ENCODE measurements at places on chromosomes 11 and 22. TPM values are rescaled to one million over a fixed set of nuclear protein-coding genes. Genes with fewer than 3 reads are reported as not detected.

GRCh38 chr11:69893631-69894030 lies 74.4 kb upstream of the FGF3 start:
- H3K27ac ChIP-seq = no peak overlapping the region
- H3K36me3 ChIP-seq = no peaks in the 10 kb centered on the region
- H3K4me1 ChIP-seq = no peaks in the 10 kb centered on the region
- no peak for DNase-seq
- peaks cover 69% of the 10 kb centered on the region for H3K27me3 ChIP-seq

- peak; percentile 30 for DNase-seq
- H3K27me3 ChIP-seq = peaks cover 11% of the 10 kb centered on the region
- no peaks in the 10 kb centered on the region for H3K36me3 ChIP-seq
- peaks cover 20% of the 10 kb centered on the region for H3K4me1 ChIP-seq
Observed at GRCh38 chr11:129639300-129639699, 176.3 kb upstream of the TMEM45B start.

Gene CCDC157
- 2.6 TPM for total RNA-seq

DNA sequence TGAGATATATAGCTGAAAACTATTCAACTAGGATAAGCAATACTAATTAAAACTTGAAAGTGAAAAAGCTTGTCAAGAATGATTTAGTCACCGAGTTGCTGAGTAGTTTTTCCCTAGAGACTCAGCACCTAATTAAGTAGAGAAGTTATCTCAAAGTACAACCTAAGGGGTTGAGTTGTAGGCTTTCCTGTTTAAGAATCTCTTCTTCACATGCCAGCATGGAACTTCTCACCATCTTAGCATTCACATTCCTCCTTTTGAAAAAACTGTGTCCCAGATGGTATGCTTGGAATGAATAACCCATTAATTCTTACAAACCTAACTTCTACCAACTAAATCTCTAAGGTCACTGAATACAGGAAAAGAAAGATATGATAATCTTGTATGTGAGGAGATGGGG lies 303.3 kb upstream of the ZC3H12C start:
- H3K36me3 ChIP-seq = no peaks in the 10 kb centered on the region
- no peak for DNase-seq
- no peak overlapping the region for H3K27ac ChIP-seq

- no peaks in the 10 kb centered on the region for H3K4me1 ChIP-seq
- peaks cover 14% of the 10 kb centered on the region for H3K27me3 ChIP-seq
- no peak overlapping the region for H3K27ac ChIP-seq
- no peaks in the 10 kb centered on the region for H3K36me3 ChIP-seq
Observed at GRCh38 chr22:27388090-27388600, 413.4 kb downstream of the MN1 start.

- peaks cover 2% of the 10 kb centered on the region for H3K4me1 ChIP-seq
- H3K27ac ChIP-seq = no peak overlapping the region
- no peak overlapping the region for H3K4me3 ChIP-seq
- H3K27me3 ChIP-seq = no peaks in the 10 kb centered on the region
- peaks cover 12% of the 10 kb centered on the region for H3K36me3 ChIP-seq
- peak; percentile 4 for DNase-seq
Observed at GRCh38 chr11:88231894-88232482, 56.7 kb upstream of the RAB38 start.

Gene SAA4
- total RNA-seq = not detected

GRCh38 chr11:128210148-128210940 lies 377.0 kb downstream of the ETS1 start:
- H3K36me3 ChIP-seq = peaks cover 6% of the 10 kb centered on the region
- no peaks in the 10 kb centered on the region for H3K27me3 ChIP-seq
- DNase-seq = no peak
- peaks cover 7% of the 10 kb centered on the region for H3K4me1 ChIP-seq
- no peak overlapping the region for H3K4me3 ChIP-seq

DNA sequence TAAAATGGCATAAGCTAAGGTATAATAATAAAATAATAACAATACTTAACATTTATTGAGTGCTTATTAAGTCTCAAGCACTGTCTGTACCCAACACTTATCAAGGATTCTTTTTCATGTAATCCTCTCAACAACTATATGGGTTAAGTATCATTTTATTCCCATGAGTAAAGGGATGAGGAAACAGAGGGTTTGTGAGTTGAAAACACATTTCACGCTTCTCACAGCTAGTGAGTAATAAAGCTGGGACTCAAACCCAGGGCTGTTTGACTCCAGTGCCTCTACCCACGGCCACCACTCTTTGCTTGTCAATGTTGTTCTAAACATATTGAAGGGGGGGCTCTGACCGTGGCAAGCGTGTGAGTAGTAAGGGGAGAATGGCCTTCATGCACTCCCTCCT lies 8.7 kb downstream of the CD3E start:
- peaks cover 81% of the 10 kb centered on the region for H3K4me1 ChIP-seq
- peak overlapping the region; percentile 73 for H3K27ac ChIP-seq
- H3K4me3 ChIP-seq = no peak overlapping the region
- DNase-seq = no peak

GRCh38 chr11:9144828-9145227 lies 53.4 kb upstream of the SCUBE2 start:
- no peak overlapping the region for H3K4me3 ChIP-seq
- H3K36me3 ChIP-seq = peaks cover 15% of the 10 kb centered on the region
- peaks cover 10% of the 10 kb centered on the region for H3K4me1 ChIP-seq
- H3K27ac ChIP-seq = no peak overlapping the region
- no peaks in the 10 kb centered on the region for H3K27me3 ChIP-seq

DNA sequence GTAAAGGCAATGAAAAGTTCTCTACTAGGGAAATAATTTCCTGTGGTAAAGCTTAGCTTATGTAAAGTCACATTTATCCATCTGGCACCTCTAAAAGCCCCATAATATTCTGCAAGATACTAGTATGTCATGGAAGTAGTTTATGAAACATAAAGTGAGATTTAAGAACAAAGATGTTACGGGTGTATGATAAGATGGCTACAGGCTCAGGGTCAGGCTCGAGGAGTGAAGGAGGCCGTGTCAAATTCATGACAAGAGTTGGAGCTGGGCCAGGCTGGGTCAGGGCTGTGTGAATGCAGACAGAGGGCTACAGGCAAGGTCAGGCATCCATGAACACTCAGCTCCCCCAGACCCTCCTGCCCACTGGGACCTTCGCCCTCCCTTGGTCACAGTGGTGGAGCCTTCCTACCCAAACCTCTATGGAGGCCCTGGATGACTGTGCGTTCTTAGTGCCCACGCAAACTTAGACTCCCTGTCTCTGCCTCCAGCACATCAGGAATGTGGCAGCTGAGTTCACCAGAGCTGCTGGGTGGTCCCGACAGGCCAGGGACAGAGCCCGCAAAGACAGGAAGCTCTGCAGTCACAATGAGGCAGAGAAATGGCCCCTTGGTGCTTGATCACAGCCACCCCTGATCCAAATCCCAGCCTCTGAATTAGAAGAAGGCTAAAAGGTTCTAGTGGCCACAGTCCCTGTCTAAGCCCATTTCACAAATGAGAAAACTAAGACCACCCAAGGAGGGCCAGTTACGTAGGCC lies 14.8 kb downstream of the IGLL5 start:
- no peak overlapping the region for H3K27ac ChIP-seq
- peaks cover 1% of the 10 kb centered on the region for H3K4me1 ChIP-seq
- no peaks in the 10 kb centered on the region for H3K36me3 ChIP-seq
- DNase-seq = no peak
- H3K4me3 ChIP-seq = no peak overlapping the region
- H3K27me3 ChIP-seq = peaks cover 5% of the 10 kb centered on the region

Gene ADM
- 2.1 TPM for total RNA-seq

- no peak overlapping the region for H3K4me3 ChIP-seq
- DNase-seq = no peak
- H3K27me3 ChIP-seq = no peaks in the 10 kb centered on the region
- no peaks in the 10 kb centered on the region for H3K36me3 ChIP-seq
Observed at GRCh38 chr11:41306431-41306830, 153.0 kb downstream of the LRRC4C start.

- no peaks in the 10 kb centered on the region for H3K27me3 ChIP-seq
- no peak overlapping the region for H3K4me3 ChIP-seq
- no peak overlapping the region for H3K27ac ChIP-seq
- H3K36me3 ChIP-seq = no peaks in the 10 kb centered on the region
- DNase-seq = peak; percentile 38
Observed at GRCh38 chr22:46007003-46007847, 30.3 kb upstream of the WNT7B start.

Gene OR8A1
- not detected for total RNA-seq

DNA sequence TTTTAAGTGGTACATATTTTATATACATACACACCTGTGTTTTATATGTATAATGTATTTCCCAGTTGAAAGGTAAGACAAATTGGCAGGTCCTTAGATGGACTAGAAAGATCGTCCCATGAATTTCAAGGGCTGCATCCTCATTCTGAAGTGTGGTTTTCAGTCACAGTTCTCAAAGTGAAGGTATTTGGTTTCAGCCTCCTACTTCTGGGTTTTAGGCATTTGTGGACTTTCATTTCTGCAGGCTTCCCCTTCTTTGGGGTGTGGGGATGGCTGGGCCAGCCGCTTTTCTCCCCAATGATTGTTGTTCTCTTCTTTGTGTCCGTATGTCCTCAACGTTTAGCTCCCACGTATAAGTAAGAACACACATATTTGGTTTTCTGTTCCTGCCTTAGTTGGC lies 10.0 kb downstream of the DCPS start:
- peaks cover 26% of the 10 kb centered on the region for H3K36me3 ChIP-seq
- H3K27me3 ChIP-seq = no peaks in the 10 kb centered on the region
- no peak for DNase-seq
- peaks cover 20% of the 10 kb centered on the region for H3K4me1 ChIP-seq

Gene ART1
- not detected for total RNA-seq

Gene OR6T1
- not detected for total RNA-seq

DNA sequence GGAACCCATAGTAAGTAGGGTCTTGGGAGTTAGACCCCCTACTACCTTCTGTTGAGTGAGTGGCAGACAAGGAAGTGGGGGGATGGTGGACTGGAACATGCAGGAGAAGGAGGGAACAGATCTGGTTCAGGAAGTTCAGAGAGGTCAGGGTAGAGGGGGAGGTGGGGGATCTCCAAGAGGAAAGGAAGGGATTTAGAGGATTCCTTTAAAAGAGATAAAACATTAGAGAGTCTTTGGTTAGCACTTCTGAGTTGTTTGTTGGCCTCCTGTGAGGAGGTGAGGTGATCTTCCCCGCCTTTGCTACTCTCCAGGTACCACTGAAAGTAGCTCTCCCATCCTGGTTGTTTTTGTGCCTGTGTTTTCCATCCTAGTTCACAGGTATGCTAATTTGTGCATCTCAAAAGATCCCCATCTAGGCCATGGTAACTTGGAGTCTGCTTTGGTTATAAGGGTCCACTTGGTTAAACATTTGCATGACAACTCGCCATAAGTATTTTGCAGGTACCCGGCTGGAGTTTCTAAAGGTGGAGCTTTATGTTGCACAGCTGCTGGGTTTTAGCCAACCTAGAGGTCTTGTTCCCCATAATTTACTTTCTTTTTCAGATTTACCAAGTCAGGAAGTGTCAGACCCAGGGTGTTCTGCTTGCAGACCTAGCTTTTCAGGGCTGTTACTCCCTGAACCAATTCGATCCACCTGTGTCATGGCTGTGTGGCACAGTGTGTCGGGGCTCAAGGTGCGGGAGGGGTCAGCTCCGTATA lies 79.3 kb upstream of the SORL1 start:
- no peaks in the 10 kb centered on the region for H3K27me3 ChIP-seq
- peaks cover 47% of the 10 kb centered on the region for H3K4me1 ChIP-seq

DNA sequence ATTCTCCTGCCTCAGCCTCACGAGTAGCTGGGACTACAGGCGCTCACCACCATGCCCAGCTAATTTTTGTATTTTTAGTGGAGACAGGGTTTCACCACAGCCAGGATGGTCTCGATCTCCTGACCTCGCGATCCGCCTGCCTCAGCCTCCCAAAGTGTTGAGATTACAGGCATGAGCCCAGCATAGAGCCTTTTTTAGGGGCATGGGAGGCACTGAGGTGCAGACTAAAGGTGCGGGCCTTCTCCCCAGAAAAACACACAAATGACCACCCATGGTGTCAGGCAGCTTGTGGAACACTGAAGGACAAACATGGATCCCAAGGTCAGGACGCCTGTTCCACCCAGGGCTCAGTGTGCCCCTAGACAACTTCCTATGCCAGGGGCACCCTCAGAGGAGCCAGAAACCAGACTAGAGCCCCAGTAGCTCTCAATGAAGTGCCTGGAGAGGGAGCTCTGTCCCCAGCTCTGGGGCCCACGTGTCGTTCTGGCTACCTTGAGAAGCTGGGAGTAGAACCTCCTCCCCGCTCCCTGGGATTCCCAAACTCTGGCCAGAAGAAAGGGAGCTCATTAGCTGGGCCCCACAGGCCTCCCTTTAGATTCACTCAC lies 21.2 kb upstream of the CD5 start:
- peaks cover 74% of the 10 kb centered on the region for H3K4me1 ChIP-seq
- H3K27me3 ChIP-seq = no peaks in the 10 kb centered on the region
- DNase-seq = no peak
- H3K36me3 ChIP-seq = peaks cover 63% of the 10 kb centered on the region
- H3K4me3 ChIP-seq = peak overlapping the region; percentile 85
- H3K27ac ChIP-seq = peak overlapping the region; percentile 99

GRCh38 chr11:34548278-34548677 lies 34.7 kb upstream of the ELF5 start:
- no peak for DNase-seq
- no peaks in the 10 kb centered on the region for H3K36me3 ChIP-seq
- H3K4me1 ChIP-seq = no peaks in the 10 kb centered on the region
- no peak overlapping the region for H3K27ac ChIP-seq

GRCh38 chr22:26665813-26666231 lies 8.4 kb downstream of the MIAT start:
- no peaks in the 10 kb centered on the region for H3K36me3 ChIP-seq
- H3K4me3 ChIP-seq = peak overlapping the region; percentile 73
- peak overlapping the region; percentile 93 for H3K27ac ChIP-seq
- no peak for DNase-seq

DNA sequence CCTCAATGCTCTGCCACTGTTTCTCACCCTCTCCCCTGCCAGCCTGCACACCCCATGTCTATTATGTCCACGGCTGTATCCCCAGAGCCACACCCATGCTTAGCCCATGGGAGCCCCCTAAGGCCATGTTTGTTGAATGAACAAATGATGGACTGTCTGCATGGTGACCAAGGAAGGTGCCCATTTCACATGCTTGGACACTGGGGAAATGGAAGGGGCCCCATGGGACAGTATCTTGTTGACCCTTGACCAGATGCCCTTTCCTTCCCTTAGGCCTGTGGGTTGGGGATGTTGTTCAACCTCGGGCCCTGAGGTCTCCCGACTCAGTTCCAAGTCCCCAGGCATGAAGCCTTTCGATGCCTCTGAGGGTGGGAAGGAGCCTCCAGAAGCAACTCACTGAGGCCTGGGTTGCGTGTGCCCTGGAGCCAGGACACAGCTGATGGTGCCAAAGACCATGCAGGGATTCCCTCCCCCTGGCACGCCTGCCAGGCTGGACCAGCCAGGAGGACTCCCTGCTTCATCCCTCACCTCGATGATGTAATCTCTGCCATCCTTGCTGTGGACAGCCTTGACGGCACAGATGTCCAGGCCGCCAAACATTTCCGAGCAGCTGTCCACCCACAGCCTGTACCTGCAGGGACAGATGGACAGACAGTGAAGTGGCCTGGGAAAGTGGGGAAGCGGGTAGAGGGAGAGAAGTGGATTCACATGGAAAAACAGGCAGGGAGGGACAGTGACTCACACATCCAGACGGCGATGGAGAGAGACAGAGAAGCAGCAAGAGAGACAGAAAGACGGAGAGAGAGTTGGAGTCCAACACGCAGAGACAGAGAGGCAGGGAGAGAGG lies 58.9 kb downstream of the FBXO7 start:
- no peaks in the 10 kb centered on the region for H3K36me3 ChIP-seq
- no peak overlapping the region for H3K27ac ChIP-seq
- no peaks in the 10 kb centered on the region for H3K4me1 ChIP-seq

All from activated naive CD8-positive, alpha-beta T cell treated with anti-CD3 and anti-CD28 coated beads for 36 hours (primary cell).